Activated T-helper 1 cell treated with anti-CD3 and anti-CD28 coated beads, Interleukin-2, amount 50 U/mL, for 16 hours (primary cell): ENCODE measurements at places on chromosomes 16 and 17.
A peak's percentile ranks its signal among the peaks of the same experiment; 100 is the strongest.

GRCh38 chr17:17395885-17396284, 80.9 kb upstream of the MED9 start:
- no peak for DNase-seq

- peak; percentile 23 for DNase-seq
Observed at GRCh38 chr17:39231591-39232551, 6.1 kb upstream of the STAC2 start.

DNA sequence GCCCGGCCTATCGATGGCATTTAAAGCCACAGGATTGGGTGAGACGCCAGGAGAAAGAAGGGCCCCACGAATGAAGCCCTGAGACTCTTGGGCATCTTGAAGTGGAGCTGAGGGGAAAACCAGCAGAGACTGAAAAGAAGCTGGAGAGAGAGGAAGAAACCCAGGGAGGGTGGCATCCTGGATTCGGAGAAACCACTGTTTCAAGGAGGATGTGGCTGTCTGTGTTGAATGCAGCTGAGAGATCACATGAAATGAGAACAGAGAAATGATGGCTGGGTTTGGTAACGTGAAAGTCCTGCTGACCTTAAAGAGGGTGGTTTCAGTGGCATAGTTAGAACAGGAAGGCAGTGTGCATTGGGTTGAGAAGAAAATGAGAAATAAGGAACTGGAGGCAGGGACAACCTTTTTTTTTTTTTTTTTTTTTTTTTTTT, 3.8 kb downstream of the TNFSF12 start:
- no peak for DNase-seq

GRCh38 chr16:84156342-84156784, 11.3 kb downstream of the DNAAF1 start:
- no peak for DNase-seq

GRCh38 chr17:29716566-29716965, 93.9 kb upstream of the CORO6 start:
- DNase-seq = no peak

DNA sequence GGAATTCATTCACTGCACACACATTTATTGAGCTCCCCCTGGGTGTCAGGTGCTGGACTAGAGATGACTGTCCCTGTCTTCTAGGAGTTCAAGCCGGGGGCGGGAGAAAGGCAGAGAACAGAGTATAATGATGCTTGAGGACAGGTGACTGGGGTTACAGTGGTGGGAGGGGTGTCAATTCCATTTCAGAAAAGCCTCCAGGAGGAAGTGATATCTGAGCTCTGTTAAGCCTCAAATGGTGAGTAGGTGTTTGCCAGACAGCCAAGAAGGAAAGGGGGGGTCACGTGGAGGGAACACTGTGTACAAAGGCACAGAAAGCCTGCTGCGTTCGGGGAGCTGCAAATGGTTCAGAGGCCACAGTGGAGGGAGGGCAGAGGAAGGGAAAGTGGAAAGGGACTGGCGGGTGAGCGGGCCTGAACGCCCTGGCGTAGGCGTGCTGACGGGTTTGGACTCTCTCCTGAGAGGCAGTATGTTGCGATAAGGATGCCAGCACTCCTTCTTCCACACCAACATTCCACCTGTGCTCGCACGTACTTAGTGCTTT, 9.7 kb upstream of the NXPH3 start:
- DNase-seq = no peak

DNA sequence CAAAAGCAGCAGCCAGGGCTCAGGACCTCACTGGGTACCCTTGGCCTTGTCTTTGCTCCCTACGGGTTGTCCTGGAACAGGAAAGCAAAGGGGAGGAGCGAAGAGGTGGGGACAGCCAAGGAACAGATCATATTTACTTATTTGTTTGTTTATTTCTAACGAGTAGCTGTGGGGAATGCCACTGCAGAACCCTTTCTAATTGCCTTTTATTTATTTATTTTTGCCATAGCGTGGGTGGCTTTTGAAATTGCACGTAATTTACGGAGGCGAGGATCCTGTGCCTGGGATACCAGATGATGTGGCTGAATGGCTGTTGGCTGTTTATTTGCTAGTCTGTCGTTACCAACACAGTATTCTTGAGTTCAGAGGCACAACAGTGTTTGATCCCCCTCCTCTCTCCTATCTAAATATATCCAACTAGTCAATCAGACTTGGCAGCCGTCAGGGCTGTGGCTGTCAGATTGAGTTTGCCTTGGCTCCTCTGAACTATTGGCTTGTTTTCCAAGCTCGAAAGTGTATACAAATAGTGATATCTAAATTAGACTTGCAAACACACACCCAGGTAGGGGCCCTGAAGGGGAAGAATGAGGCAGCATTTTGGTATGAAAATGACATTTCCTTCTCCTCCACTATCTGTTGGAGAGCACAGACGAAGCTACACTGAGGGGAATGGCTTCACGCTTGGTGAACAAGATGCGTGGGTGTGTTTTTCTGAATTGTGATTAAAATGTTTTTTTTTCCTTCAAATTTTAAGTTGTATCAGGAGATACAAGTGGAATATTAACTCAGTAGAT, 110.4 kb downstream of the MSI2 start:
- no peak for DNase-seq

DNA sequence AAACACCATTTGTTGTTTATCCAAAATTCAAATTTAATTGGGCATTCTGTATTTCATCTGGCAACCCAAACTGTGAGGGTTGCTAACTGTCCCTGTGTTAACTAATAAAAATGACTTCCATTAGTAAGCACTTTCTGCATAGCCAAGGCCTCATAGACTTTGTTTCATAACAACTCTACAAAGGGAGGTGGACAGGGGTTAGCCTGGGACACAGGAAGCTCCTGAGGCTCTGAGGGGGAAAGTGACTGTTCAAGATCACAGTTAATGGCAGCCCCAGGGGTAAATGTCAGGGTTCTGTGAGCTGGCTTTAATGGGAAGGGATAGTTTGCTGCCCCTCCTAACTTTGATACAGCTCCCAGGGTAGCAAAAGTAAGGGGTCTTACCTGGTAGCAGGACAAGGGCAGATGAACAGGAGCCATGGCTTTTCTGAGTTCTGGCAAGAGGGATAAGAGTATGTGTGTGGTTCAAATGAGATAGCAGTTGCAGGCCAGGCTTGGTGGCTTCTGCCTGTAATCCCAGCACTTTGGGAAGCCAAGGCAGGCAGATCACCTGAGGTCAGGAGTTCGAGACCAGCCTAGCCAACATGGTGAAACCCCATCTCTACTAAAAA, 2.2 kb downstream of the HEATR9 start:
- no peak for DNase-seq

- no peak for DNase-seq
Observed at GRCh38 chr17:28997806-28998205, 8.0 kb downstream of the SEZ6 start.

- DNase-seq = no peak
Observed at GRCh38 chr17:79027274-79027924, 3.4 kb downstream of the C1QTNF1 start.

GRCh38 chr16:80610481-80611156, 69.8 kb downstream of the DYNLRB2 start:
- no peak for DNase-seq

GRCh38 chr16:64295466-64295865, 826.4 kb downstream of the CDH11 start:
- DNase-seq = no peak

GRCh38 chr16:57801809-57802340, 416 bp downstream of the KIFC3 start:
- no peak for DNase-seq

DNA sequence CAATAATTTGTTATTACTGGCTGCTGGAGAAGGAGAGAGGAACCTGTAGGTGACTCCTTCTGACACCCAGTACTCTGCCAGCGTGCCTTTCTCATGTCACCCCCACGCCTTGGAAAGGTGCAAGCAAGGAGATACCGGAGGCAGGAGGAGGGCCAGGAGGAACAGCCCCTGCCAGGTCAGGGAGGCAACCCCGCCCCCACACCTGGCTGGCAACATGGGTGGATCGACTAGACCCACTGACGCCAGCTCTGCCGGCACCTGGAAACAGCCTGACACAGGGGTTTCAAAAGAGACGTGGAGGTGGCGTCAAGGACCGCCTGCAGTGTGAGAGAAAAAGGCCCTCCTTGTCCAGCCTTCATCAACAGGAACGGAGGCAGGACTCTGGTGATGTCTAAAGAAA, 62.3 kb downstream of the CYB5B start:
- DNase-seq = no peak

DNA sequence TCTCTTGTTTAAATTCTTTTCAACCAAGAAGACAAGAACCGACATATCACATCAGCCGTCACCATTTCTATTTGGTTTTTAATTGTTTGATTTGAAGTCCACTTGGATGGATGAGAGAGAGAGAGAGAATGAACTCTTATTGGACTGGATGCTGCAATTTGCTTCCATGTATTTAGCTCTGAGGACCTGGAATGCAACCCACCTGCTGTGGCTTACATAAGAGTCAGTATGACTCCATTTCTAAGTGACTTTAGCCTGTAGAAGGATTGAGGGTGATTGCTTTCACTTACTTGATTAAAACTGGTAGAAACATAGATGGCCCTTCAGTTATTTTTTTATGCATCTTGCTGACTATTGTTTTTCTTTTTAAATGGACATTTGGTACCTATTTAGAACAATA, 296.1 kb downstream of the CNTNAP4 start:
- DNase-seq = no peak

GRCh38 chr16:12833926-12834325, 30.2 kb upstream of the CPPED1 start:
- DNase-seq = no peak

GRCh38 chr17:62688398-62689160, 61.1 kb downstream of the MRC2 start:
- DNase-seq = no peak

DNA sequence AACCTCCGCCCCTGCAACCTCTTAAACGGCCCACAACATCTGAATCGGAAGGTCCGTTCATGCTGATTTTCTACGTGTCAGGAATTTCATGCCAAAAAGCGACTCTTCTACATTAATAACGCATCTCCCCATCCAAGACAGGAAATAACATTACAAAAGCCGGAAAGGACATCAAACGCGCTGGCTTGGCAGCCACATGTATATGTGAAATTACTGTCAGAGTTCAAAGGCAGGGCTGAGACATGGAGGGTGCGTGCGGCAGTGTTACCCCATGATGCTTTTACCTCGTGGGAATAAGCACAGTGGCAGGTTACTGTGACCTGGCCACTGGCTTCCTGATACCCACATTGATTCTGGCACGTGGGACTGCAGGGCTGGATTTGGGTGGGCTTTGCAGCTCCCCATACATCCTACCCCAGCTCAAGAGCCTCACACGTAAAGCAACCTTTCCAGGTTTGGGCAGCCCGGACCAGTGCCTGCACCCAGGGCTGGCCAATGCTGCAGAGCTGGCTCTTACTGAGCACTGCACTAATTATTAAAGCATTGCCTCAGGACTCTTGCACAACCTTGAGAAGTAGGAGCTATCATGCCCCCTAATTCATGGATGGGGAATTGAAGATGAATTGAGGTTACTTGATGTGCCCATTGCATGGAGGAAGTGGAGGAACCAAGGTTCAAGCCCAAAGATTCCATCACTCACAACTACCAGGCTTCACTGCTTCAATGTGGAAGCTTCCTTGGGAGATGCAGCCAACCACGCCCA, 120.6 kb upstream of the FOXF1 start:
- DNase-seq = no peak

DNA sequence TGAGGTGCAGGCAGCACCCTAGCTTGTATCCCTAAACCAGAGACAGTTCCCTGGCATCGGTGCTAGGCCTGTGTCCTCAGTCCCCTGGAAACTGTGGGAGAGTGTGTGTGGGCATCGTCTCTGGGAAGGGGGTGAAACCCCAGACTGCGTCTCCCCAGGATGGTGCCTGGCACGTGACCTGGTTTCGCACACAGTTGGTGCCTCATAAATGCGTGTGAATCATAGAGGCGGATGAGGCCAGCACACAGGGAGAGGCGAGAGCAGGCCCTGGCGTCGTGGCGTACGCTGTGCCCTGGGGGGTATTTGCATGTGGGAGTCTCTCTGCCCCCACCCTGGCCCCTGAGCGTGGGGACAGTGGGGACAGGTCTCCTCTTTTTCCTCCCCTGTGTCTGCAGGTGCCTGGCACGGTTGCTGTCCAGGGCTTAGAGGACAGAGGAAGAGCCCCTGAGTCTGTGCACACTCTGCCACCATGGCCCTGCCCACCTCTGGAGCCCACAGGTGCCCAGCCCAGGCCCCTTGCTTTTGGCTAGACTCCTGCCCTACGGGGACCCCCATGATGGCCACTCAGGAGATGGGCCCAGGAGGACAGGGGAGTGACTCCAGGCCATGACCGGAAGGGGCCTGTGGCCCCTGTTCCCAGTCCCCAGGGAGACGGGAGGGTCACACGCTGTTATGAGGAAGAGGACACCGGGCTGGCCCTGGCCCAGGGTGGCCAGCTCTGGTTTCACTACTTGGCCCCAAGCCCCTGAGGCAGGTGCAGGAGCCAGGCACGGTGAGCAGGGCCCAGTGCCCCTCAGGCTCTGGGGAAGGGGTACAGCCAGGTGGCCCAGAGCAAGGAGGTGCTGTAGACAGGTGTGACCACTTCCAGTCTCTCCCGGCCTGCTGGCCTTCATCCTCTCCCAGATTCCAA, 1.3 kb upstream of the FSCN2 start:
- DNase-seq = no peak

GRCh38 chr17:27654654-27655524, 23.9 kb downstream of the LGALS9 start:
- DNase-seq = peak; percentile 48

- no peak for DNase-seq
Observed at GRCh38 chr17:77451894-77452852, 311.4 kb downstream of the SEC14L1 start.

- no peak for DNase-seq
Observed at GRCh38 chr17:49896222-49896621, 48.4 kb upstream of the TAC4 start.

GRCh38 chr17:33421933-33422332, 128.8 kb upstream of the ASIC2 start:
- no peak for DNase-seq

DNA sequence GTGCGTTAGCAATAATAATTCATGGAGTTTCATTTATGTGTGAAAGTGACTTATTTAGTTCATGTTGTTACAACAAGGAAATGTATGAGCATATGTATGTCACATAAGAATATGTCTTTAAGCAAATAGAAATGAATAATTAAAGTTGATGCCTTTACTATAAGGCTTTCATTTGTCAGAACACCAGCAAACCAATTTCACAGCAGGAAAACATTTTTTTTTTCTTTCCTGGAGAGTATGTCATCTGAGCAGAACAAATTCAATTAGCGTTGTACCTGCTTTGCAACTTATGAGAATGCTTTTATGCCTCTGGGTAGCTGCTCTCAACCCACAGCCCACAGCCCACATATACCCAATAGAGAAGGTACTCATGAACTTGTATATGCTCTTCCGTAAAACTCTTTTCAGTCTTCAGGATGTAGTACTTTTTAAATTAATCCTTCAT, 26.3 kb upstream of the APOH start:
- DNase-seq = no peak

- no peak for DNase-seq
Observed at GRCh38 chr17:74546586-74546985, 671 bp upstream of the CD300C start.
